Germinal center (tissue), 1 donor: ENCODE measurements at places on chromosomes 6 and 20.

GRCh38 chr6:169571123-169571962 lies 130.5 kb downstream of the WDR27 start:
- DNase-seq = no peak

DNA sequence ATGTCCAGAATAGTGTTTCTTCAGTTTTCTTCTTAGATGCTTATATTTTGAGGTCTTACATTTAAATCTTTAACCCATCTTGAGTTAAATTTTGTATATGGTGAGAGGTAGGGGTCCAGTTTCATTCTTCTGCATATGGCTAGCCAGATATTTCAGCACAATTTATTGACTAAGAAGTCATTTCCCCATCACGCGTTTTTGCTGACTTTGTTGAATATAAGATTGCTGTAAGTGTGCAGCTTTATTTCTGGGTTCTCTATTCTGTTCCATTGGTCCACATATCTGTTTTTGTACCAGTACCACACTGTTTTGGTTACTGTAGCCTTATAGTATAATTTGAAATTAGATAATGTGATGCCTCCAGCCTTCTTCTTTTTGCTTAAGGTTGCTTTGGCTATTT lies 179.6 kb downstream of the AKAP7 start:
- DNase-seq = no peak

DNA sequence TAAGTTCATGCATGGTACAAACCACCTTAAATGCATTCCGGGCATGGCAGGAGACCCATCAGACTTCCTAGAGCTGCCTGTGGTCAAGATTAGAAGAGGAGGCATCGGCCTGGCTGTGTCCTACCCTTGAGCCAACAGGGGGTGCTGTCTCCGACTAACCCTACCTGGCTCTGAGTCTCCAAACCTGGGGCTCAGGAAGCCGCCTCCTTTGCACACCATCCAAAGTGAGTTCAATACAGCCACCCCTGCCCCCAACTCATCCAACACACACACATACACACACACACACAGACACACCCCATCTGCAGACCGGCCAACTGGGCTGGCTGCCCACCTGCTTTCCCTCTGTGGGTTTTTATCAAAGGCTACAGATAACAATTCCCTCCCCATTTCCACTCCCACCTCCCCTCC lies 77.0 kb downstream of the JPH2 start:
- no peak for DNase-seq

GRCh38 chr6:125267806-125268523 lies 33.8 kb downstream of the HDDC2 start:
- DNase-seq = no peak

- no peak for DNase-seq
Observed at GRCh38 chr6:111982681-111983080, 71.2 kb upstream of the CCN6 start.

DNA sequence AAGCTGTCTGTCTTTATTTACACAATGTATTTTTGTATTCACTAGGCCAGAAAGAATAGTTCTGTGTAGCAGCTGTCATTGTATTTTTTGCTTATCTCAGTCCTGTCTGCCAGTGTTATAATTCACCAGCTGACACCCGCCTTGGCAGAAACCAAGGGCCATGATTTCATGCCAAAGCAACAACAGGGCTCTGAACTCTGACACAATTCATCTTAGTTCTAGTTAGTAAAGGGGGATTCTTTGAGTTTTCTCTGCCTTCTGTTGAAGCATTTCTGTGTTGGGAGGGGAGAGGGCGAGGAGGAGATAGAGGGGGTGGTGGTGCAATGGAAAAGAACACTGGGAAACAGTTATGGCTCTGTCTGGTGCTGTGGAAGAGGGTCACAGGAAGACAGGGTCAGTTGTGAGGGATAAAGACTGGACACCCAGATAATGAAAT lies 684.6 kb upstream of the MARCKS start:
- no peak for DNase-seq

DNA sequence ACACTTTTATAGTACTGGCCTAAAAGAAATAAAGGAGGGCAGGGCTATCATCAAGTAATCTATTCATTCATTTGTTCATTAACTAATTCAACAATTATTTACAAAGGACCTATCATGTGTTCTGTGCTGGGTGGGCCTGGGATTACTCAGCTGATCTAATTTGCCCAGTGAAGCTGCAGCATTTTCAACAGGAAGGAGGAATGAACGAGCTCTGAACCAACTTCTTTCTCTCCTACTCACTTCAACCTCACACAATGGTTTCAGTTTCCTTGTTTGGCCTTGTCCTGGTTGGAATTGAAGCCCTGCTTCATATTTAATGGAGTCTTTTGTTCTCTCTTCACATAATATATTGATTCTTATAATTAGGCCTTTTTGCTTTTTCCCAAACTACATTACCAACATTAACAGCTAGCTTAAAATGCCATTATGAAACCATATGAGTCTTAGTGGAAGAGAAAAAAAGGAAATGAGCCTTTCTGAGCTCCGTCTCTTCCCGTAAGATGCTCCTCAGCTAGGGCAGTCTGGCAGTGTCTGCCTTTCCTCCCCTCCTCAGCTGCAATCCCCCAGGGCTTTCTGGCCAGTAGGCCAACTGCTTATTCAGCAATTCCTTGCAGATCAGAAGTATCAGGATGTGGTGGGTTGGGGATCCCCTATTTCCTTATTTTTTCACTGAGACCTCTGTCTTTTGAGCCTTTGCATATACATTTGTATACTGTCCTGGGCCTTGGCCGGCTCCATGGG lies 79.4 kb upstream of the NRN1 start:
- DNase-seq = no peak

DNA sequence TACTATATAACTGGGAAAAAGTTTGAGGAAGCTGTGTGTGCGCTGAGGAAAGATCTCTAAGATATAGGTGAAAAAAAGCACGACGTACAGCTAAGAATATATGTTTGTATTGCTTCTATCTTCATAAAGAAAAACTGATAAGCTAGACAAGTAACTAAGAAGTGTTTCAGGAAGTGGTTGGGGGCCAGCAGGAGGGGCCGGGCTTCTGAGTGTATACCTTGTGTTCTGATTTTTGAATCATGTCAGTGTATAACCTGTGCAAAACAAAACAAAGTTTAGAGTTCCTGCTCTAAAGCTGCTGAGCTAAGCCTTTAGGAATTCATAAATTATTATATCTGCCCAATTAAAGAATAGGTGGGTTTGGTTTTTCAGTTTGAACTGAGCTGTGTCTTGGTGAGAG lies 7.9 kb upstream of the OSER1 start:
- DNase-seq = no peak

DNA sequence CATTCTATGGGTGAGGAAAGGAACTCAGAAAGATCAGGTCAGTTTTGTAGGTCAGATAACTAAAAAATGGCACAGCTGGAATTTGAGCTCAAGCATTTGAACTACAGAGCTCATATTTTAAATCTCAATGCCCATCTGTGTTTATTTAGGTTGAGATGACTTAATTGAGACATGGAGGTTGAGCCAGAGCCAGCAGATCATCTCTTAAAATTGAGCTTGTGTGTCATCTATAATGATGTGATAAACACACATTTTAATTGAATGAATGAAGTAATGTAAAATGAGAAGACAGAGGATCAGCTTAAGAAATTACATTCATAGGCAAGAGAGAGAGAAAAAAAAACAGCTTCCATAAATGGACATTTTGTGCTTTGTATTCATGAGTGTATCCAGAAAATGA lies 3.7 kb downstream of the MANEA start:
- no peak for DNase-seq

DNA sequence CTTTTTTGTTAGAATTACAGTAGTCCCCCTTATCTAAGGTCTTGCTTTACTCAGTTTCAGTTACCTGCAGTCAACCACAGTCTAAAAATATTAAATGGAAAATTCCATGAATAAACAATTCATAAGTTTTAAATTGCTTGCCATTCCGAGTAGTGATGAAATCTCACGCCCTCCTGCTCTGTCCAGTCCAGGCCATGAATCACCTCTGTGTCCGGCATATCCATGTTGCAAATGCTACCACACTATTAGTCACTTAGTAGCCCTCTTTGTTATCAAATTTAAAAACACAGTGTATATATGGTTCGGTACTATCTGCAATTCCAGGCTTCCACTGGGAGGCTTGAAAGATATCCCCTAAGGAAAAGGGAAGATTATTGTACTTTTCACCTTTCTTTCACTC lies 164.6 kb upstream of the FAM83B start:
- DNase-seq = no peak

DNA sequence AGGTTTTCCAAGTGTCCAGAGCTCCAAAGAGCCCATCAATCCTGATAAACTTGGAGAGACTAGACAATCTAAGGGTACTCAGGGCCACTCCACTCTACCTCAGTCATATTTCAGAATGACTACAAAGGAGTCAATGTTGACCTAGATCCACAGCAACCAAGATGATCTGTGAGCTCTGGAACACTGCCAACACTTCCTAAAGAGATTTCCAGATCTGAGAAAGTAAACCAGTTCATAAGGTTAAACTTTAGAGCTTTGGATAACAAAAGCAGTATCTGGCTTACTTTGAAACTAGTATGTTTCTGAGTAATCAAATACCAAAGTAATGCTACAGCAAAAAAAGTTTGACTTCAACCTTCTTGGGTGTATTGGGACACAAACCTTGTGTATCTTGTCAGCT lies 122.7 kb downstream of the BTBD9 start:
- no peak for DNase-seq

GRCh38 chr20:44592366-44592765 lies 10.0 kb downstream of the PKIG start:
- no peak for DNase-seq

DNA sequence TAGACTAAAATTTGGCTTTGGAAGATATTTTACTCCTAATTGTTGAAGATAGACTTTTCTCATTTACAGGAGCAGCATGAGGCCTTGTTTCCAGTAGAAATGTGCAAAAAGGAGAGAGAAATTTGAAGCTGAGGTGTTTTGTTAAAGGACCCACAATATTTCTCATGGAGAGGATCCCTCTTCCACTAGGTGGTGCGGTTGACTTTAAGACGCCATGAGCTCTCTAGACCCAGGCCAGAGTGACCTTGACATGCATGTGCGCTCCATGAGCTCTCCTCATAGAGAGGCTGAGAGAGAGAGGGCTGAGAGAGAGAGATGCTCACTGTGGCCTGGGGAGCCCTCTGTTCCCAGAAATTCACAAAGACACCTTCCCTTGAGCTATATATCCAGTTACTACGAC lies 861.2 kb upstream of the EYS start:
- DNase-seq = no peak

- DNase-seq = no peak
Observed at GRCh38 chr6:149887343-149887742, 10.6 kb downstream of the RAET1E start.

- no peak for DNase-seq
Observed at GRCh38 chr6:35541836-35542235, 29.1 kb upstream of the TULP1 start.

- DNase-seq = no peak
Observed at GRCh38 chr6:90463874-90464273, 123.0 kb downstream of the MAP3K7 start.

- DNase-seq = no peak
Observed at GRCh38 chr6:81003894-81004293, 748.6 kb downstream of the TENT5A start.

GRCh38 chr6:136783495-136784270 lies 8.6 kb downstream of the MAP3K5 start:
- DNase-seq = peak; percentile 82

GRCh38 chr6:29071831-29072723 lies 15.0 kb downstream of the OR2B3 start:
- DNase-seq = peak; percentile 4

- no peak for DNase-seq
Observed at GRCh38 chr6:106692112-106692818, 62.9 kb downstream of the QRSL1 start.

DNA sequence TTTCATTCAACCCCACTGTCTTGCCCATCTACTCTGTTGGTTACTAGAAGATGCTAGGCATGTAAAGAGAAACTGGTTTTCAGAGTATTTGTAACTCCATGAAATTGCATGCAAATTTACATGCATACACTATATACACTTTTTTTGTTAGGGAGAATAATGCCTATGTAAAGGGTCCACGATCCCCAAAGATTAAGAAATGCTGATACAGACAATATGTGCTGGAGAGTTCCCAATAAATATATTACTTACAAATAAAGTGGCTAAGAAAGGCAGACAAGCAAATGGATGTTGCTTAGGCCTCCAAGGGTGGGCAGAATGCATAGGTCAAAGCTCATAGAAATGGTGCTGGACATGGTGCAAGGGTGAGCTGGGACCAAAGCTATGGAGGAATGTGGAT lies 109.6 kb upstream of the NHSL1 start:
- DNase-seq = no peak

DNA sequence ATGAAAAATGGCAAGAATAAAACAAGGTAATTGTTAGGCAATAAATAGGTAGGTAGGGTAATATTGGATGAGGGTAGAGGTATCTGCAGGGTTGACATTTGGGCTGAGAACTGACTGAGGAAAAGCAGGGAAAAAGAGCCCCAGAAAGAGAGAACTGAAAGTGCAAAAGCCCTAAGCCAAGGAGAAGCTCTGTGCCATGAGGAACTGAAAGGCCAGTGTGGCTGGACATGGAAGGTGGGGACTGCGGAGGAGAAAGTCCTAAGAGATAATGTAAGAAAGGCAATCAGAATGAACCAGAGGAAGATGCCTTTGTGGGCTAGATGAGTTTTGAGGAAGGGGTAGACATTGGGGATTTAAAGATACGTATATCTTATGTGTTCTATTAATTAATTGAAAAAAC lies 9.9 kb upstream of the HIVEP2 start:
- DNase-seq = no peak

- DNase-seq = no peak
Observed at GRCh38 chr6:27812805-27813492, 99.2 kb downstream of the OR2B2 start.
